ENCODE measurements at places on chromosomes 5 and 9.

GRCh38 chr9:29069376-29069775 lies 1496.1 kb upstream of the C9orf72 start:
- DNase-seq, result no peak

- DNase-seq, result no peak
Measured at GRCh38 chr9:78213712-78214111, 22.2 kb upstream of the CEP78 start.

GRCh38 chr5:97019435-97020117 lies 83.7 kb downstream of the LNPEP start:
- no peak for DNase-seq

DNA sequence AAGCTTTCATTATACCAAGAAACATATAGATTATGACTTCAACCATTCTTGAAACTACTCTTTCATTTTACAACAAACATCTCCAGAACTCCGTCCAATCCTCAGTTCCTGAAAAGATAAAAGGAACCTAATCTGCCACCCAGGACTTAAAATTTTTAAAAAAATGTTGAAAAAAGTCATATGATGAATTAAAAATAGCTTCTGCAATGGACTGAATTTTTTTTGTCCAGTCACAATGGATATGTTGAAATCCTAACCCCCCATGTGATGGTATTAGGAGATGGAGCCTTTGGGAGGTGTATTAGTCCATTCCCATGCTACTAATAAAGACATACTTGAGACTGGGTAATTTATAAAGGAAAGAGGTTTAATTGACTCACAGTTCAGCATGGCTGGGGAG lies 2.7 kb upstream of the ALDH1A1 start:
- no peak for DNase-seq

GRCh38 chr9:135530146-135530545 lies 8.9 kb downstream of the LCN1 start:
- no peak for DNase-seq

- DNase-seq, result no peak
Measured at GRCh38 chr9:121210536-121210935, 8.9 kb upstream of the RAB14 start.

- DNase-seq, result no peak
Measured at GRCh38 chr5:154422298-154422697, 23.5 kb upstream of the SAP30L start.

DNA sequence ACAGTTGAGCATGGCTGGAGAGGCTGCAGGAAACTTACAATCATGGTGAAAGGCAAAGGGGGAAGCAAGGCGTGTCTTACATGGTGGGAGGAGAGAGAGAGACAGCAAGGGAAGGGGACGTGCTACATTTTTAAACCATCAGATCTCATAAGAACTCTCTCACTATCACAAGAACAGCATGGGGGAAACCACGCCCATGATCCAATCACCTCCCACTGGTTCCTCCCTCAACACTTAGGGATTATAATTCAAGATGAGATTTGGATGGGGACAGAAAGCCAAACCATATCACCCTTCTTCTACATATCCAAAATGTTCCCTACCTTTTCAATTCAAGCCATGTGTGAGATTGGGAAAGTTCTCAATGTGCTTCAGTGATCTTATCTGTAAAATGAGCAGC lies 22.9 kb upstream of the GLRX start:
- DNase-seq, result no peak

DNA sequence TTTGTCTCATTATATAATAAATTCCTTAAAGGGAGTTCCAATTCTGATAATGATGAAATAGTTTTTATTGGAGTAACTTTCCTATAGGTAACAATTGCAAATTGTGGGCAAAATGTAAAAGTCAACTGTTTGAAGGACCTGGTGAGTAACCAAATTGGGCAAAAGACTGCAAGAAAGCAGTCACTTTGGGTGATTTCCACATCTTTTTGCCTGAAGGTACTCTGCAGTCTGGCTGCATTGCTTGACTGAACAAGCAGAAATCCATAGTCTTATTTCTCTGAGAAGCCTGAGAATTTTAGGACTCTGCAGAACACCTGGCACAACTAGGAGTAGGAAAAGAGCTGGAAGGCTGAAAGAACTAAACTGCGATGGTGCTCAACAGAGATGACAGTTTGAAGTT lies 114.9 kb downstream of the HOMER1 start:
- no peak for DNase-seq

DNA sequence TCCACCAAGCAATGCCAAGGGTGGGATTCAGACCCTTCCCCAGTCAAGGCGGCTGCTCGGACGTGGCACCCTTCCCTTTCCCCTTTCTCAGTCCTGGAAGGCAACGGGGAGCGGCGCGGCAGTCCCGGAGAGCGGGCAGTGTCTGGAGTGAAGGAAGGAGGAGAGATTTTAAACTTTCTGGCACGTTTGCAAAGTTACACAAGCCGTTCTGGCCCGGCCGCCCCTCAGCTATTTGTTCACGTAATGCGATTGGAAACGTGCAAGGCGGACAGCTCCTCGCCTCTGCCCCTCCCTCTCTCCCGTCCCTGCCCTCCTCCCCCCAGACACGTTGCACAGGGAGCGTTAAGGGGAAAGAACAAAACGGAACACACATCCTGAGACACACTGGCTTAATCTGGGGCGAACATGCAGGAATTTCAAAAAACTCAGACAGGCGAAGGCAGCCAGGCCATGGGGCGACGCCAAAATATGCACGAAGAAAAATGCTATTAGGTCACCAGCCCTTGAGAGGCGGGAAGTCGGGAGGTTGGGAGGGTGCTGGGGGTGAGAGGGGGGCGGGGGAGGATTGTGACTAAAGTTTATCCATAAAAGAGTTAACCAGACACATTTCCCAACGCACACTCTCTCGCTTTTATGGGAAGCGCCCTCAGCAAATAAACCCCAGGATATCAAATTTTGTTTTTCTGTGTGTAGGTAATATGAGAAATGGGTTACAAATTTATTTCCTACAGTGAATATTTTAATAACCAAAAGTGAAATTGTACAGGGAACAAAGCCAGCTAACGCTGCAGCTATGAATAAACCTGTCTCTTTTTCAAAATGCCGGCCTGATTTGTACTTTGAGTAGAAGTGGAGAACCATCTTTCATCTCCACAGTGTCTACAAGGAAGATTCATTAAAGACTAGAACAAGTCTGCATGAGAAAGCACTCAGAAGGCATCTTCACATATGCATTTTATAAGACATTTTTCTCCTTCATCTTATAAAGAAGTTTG lies at the start of gene LOX:
Gene LOX, minus strand, starts transcription at position 144 of the 995 bp plus-strand sequence. CDS start 274 bp downstream, outside the sequence.
- no peak for DNase-seq

DNA sequence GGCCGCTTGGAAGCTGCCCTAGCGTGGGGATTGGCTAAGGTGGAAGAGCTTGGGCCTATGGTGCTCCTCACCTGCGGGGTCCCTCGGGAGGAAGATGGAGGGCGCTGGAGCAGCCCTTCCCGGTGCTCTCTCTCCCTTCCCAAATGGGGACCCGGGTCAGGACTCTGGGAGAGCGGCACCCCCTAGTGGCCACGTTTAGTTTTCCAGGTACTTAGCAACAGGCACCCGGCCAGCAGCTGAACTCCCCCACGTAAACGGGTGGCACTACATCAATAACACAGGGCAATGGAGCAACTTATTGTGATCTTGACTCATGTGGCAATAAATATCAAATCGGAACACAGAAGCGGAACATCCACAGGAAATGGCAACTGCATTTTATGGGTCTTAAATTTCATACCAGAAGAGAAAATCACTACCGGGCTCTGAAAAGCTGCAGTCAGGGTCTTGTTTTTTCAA lies 316.6 kb downstream of the AGTPBP1 start:
- DNase-seq, result peak; percentile 17

DNA sequence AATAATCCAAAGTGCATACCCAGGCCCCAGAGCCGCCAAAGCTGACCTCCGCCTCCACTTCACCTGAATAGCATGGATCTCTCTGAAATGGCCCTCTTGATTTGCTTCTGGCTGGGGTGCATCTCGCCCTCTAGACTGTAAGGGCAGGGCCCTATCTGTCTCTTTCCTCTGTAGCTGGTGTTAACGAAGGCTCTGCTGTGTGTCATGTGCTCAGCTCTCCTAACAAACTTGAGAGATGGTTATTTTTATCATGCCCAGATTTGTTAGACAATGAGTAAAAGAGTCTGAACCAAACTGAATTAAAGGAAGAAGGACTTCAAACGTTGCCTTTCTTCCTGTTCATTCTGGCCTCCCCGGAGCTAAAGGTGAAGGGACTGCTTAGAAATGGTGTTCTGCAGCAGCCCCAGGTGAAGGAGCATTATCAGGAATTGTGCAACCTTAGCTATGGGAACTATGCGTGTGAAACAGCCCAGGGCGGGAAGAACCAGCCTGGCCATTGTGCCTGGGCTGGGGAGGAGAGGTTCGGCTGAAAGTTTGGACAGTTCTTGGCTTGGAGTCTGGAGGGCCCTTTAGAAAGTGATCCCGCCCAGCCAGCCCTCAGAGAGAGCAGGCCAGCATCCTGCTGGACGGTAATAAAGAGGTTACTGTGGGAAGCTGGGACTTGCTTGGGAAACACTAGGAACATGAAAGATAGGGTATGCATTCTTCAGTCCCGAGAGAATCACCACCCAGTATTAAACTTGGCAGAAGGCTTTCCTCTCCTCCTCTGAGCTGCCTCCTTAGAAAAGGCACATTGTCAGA lies 73.5 kb downstream of the WWC1 start:
- DNase-seq, result no peak

- no peak for DNase-seq
Measured at GRCh38 chr9:69097923-69098593, 62.5 kb downstream of the FXN start.

DNA sequence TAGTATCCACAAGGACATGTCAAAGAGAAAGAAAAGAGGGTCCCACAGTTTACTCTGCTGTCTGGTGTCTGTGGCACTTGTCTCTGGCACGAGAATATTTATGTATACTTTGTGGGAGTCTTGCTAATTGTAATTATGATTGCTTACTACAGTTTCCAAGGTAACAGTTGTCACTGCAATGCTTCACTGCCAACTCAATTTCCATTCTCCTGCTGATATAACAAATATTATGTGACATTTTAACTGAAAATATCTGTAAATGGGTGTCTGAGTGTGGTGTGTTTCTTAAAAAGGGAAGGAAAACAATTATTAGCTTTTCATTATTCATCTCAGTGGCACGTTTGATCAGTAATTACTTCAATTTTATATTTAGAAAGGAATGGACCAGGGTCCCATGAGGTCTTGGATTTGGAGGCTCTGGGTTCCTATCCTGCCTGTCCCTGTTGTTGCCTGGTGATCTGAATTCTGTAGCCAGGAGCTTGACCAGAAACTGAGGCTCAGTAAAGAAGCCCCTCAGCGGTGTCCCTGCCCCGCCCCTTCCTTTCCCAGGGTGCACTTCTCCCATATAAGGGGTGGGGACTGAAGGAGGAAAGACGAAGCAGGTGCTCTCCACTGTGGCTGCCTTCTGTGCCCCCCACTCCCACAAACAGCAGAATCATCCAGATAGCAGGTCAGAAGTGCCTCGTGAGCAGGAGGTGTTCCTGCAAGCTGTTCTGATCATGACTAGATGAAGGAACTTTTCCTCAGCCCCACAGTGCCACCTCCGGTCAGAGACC lies 137.3 kb upstream of the KIF2A start:
- DNase-seq, result no peak

GRCh38 chr5:10576121-10576789 lies 12.4 kb downstream of the ANKRD33B start:
- DNase-seq, result no peak

DNA sequence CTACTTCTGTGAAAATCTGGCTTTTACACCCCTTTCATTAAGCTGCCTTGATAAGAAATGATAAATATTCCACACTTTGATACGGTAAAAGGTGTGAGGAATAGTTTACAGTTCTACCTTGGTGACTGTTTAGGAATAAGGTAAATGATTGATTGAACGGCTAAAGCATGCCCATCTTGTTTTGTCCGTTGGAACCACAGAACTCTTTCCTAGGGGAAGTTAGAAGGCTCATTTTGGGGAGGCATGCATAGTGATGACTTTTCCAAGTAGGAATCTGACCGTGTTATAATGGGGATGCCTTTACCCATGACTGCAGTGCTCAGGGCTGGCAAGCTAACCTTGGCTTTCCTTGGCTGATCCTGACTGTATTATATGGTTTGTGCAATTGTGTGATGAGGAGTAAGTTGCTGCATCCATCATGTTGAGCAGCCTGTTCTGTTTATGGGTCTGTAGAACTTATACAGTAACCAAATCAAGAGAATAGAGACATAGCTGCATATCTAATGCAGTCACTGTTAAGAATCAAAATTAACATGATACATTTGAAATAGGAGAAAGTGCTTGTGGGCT lies 24.5 kb downstream of the PCSK5 start:
- DNase-seq, result no peak

DNA sequence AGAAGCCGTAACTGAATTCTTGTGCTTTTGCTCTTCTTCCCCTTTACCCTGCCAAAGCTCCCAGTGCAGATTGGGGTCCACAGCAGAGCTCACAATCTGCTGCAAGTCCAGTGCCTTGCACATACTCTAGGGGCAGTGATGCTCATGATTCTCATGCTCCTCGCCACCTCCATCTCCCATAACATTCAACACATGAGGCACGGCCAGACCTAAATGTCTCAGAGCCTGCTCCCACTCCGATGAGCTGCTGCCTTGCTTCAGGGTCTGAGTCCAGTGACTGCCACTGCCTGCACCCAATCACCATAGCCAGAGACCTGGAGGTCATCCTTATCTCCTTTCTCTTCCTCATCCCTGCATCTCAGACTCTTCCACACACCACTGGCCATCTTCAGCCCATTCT lies 10.5 kb downstream of the CSF1R start:
- no peak for DNase-seq

DNA sequence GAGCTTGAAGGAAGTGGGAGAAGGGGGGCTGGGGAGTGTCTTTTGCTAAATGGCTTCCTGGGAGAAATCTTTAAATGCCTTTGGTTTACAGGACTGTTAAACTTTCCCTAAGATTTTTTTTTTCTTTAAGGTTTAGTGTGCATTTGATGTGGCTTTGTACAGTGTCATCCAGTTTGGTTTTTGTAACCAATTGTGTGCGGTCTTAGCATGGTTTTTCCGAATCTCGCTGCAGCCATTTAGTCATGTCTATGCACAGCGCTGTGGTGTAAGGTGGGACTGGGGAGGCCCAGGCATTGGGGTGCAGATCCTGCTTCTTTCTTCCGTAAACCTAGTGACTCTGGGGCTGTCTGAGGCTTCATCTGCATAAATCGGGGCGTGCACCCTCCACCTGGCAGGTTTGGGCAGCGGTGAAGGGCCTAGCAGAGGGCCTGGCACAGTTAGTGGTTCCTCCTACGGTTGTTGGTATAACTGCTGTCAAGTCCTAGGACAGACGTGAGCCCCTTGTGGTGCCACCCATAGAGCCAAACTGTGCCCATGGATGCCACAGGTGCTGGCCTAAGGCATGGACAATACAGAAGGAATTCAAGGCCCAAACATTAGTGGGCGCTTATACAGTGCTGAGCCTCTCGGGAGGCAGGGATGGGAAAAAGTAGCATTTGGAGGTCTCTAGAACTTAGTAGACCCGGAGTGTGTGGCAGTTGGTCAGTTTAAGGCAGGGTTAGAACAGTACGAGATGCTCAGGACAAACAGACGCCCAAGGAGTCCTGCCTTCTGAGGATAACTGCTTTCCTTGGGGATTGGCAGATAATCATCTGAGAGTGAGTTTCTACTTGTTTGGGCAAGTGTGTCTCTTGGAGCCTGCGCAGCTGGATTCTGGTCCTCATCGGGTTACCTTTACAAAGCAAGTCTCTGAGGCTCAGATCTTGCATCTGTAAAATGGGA lies 1.5 kb downstream of the PRRC2B start:
- peak; percentile 72 for DNase-seq
